ENCODE measurements at places on chromosomes 2 and 18.
A peak's percentile ranks its signal among the peaks of the same experiment; 100 is the strongest.

GRCh38 chr2:106953236-106953635, 67.3 kb upstream of the ST6GAL2 start:
- H3K27ac ChIP-seq, result no peak overlapping the region
- H3K4me3 ChIP-seq, result no peak overlapping the region
- no peaks in the 10 kb centered on the region for H3K4me1 ChIP-seq

GRCh38 chr18:69998523-69998987, 50.9 kb upstream of the CD226 start:
- H3K4me3 ChIP-seq, result no peak overlapping the region
- H3K27ac ChIP-seq, result no peak overlapping the region
- H3K27me3 ChIP-seq, result no peaks in the 10 kb centered on the region
- peaks cover 61% of the 10 kb centered on the region for H3K36me3 ChIP-seq

- no peak for DNase-seq
- no peaks in the 10 kb centered on the region for H3K27me3 ChIP-seq
- no peak overlapping the region for H3K27ac ChIP-seq
- H3K36me3 ChIP-seq, result no peaks in the 10 kb centered on the region
Observed at GRCh38 chr2:150007815-150008430, 420.3 kb upstream of the MMADHC start.

GRCh38 chr2:110873597-110874452, 141.5 kb downstream of the ACOXL start:
- H3K27ac ChIP-seq, result no peak overlapping the region
- H3K36me3 ChIP-seq, result peaks cover 5% of the 10 kb centered on the region
- no peak for DNase-seq

DNA sequence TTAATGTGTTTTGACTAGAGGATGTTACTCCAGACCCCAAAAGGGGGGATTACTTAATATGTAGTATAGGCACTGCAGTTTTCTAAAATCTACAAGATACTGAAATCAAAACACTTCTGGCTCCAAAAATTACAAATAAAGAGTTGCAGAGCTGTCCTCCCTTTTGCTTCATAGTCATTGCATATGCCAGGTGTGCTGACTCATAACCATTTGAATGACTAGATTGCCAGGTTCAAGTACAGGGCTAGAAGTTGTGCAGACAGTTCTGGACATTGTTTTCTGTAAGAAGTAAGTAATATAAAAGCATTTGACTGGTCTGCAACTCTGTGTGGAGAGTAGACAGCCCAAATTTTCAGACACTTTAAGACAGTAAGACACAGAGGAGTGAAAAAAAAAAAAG, 6.7 kb downstream of the CWC22 start:
- H3K4me3 ChIP-seq, result no peak overlapping the region
- H3K27ac ChIP-seq, result no peak overlapping the region
- DNase-seq, result no peak
- H3K36me3 ChIP-seq, result peaks cover 21% of the 10 kb centered on the region
- no peaks in the 10 kb centered on the region for H3K27me3 ChIP-seq

GRCh38 chr2:201402651-201403562, 45.8 kb upstream of the FLACC1 start:
- H3K27ac ChIP-seq, result no peak overlapping the region
- peaks cover 44% of the 10 kb centered on the region for H3K4me1 ChIP-seq
- H3K4me3 ChIP-seq, result no peak overlapping the region
- no peak for DNase-seq
- no peaks in the 10 kb centered on the region for H3K27me3 ChIP-seq

GRCh38 chr2:3766824-3767223, 63.4 kb downstream of the DCDC2C start:
- H3K4me3 ChIP-seq, result no peak overlapping the region
- H3K36me3 ChIP-seq, result no peaks in the 10 kb centered on the region
- no peak for DNase-seq
- peaks cover 8% of the 10 kb centered on the region for H3K27me3 ChIP-seq

GRCh38 chr18:74511823-74512222, 15.7 kb downstream of the CNDP2 start:
- DNase-seq, result no peak
- H3K27me3 ChIP-seq, result no peaks in the 10 kb centered on the region
- no peak overlapping the region for H3K4me3 ChIP-seq
- H3K4me1 ChIP-seq, result peaks cover 2% of the 10 kb centered on the region
- no peak overlapping the region for H3K27ac ChIP-seq

- no peaks in the 10 kb centered on the region for H3K36me3 ChIP-seq
- no peak for DNase-seq
- H3K27me3 ChIP-seq, result no peaks in the 10 kb centered on the region
- H3K4me1 ChIP-seq, result no peaks in the 10 kb centered on the region
- H3K27ac ChIP-seq, result no peak overlapping the region
Observed at GRCh38 chr2:142561656-142562055, 315.8 kb upstream of the KYNU start.

- no peak for DNase-seq
- H3K36me3 ChIP-seq, result peaks cover 22% of the 10 kb centered on the region
- H3K27ac ChIP-seq, result no peak overlapping the region
- H3K4me1 ChIP-seq, result peaks cover 33% of the 10 kb centered on the region
Observed at GRCh38 chr2:162075689-162076132, 1.7 kb upstream of the DPP4 start.

GRCh38 chr2:136000502-136000901, 15.1 kb upstream of the DARS1 start:
- H3K4me3 ChIP-seq, result no peak overlapping the region
- no peaks in the 10 kb centered on the region for H3K27me3 ChIP-seq
- H3K4me1 ChIP-seq, result peaks cover 16% of the 10 kb centered on the region
- no peak for DNase-seq
- H3K27ac ChIP-seq, result peak overlapping the region; percentile 37

- H3K36me3 ChIP-seq, result no peaks in the 10 kb centered on the region
- H3K27me3 ChIP-seq, result no peaks in the 10 kb centered on the region
- no peak overlapping the region for H3K27ac ChIP-seq
- no peak overlapping the region for H3K4me3 ChIP-seq
- DNase-seq, result no peak
Observed at GRCh38 chr2:1731963-1732768, 12.1 kb downstream of the PXDN start.

- H3K27ac ChIP-seq, result no peak overlapping the region
- no peaks in the 10 kb centered on the region for H3K36me3 ChIP-seq
- H3K4me1 ChIP-seq, result no peaks in the 10 kb centered on the region
- peaks cover 6% of the 10 kb centered on the region for H3K27me3 ChIP-seq
- DNase-seq, result no peak
Observed at GRCh38 chr2:80154231-80154915, 150.2 kb downstream of the LRRTM1 start.

DNA sequence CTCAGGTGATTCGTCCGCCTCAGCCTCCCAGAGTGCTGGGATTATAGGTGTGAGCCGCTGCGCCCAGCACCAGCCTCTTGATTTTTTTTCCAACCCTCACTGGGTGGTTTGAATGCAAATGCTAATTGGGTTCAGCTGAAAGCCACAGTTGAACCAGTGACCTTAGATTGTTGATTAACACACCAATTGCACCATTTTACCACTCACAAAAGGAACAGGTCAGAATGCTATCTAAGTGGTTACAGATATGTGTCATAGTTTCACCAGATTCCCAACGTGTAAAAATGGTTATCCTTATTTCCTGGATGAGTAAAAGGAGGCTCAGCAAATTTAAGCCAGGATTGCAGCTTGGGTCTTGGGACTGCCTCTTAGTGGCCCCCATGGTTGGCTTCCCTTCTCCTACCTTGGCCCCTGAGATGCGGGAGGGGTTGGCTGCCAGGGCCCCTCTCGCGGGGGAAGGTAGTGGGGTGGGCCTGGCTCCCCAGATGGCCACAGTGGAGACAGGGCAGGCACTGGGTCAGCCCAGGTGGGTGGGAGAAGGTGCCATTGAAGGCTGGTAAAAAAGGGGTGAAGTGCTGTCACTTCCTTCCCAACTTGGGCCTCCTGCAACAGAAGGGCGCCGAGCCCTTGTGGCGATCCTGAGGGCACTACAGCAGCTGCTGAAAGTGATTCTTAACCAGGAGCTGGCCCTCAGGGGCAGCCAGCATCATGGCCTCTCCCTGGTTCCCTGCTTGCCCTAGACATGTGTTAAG, 164.9 kb upstream of the HAAO start:
- no peak overlapping the region for H3K27ac ChIP-seq
- H3K4me3 ChIP-seq, result no peak overlapping the region
- H3K4me1 ChIP-seq, result peaks cover 11% of the 10 kb centered on the region
- no peak for DNase-seq
- no peaks in the 10 kb centered on the region for H3K36me3 ChIP-seq

GRCh38 chr2:221423210-221423804, 148.8 kb downstream of the EPHA4 start:
- H3K4me1 ChIP-seq, result no peaks in the 10 kb centered on the region
- H3K4me3 ChIP-seq, result no peak overlapping the region
- H3K27me3 ChIP-seq, result no peaks in the 10 kb centered on the region

- peaks cover 45% of the 10 kb centered on the region for H3K27me3 ChIP-seq
- H3K4me3 ChIP-seq, result no peak overlapping the region
- H3K4me1 ChIP-seq, result peaks cover 2% of the 10 kb centered on the region
- no peaks in the 10 kb centered on the region for H3K36me3 ChIP-seq
Observed at GRCh38 chr2:11073251-11073650, 82.0 kb upstream of the SLC66A3 start.

- no peaks in the 10 kb centered on the region for H3K27me3 ChIP-seq
- no peak for DNase-seq
- H3K4me1 ChIP-seq, result peaks cover 7% of the 10 kb centered on the region
Observed at GRCh38 chr2:36889795-36890194, 76.5 kb downstream of the STRN start.

DNA sequence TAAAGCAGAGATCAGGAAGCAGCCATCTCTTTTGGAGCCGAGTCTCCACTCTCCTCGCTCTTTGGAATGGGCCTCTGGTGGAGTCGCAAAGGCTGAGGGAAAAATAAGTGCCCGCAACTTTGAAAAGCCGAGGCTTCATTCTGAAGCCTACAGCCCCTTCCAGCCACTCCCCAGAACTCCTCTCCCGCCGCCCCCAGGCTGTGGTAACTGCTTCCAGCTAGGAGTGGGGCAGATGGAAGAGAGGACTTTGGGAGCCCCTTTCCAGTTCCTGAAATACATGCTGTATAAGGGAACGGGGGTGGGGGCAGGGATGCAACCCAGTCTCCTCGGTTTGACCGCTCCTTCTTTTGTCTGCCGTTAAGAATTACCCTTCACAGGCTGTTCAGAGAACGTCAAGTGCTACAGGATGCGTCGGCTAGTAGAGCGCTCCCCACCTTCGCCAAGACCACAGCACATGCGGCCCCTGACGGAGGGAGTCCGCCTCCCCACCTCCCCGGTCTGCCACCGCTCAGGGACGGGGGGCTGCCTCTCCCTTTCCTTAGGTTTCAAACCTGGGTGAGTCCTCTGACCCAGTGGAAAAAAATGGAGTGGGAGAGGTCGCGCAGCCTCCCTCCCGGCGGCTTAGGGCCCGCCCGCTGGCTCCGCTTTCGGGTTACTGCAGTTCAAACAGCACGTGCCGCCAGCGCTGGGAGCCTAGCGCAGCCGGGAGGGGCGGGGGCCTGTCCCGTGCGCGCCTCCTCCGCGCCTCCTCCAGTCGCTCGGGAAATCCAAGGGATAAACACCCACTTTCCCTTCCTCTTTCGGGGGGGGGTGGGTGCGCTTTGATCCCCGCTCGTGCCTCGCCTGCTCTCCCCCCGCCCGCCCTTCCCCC, 4.9 kb downstream of the CYP26B1 start:
- peaks cover 19% of the 10 kb centered on the region for H3K4me1 ChIP-seq
- no peak overlapping the region for H3K27ac ChIP-seq
- no peak for DNase-seq

GRCh38 chr2:219298759-219299371, 10.3 kb downstream of the PTPRN start:
- peak overlapping the region; percentile 65 for H3K4me3 ChIP-seq
- no peaks in the 10 kb centered on the region for H3K36me3 ChIP-seq
- H3K4me1 ChIP-seq, result peaks cover 23% of the 10 kb centered on the region
- peaks cover 11% of the 10 kb centered on the region for H3K27me3 ChIP-seq

GRCh38 chr2:223102040-223102400, 50.0 kb downstream of the KCNE4 start:
- DNase-seq, result no peak
- no peaks in the 10 kb centered on the region for H3K36me3 ChIP-seq
- no peak overlapping the region for H3K4me3 ChIP-seq
- no peaks in the 10 kb centered on the region for H3K4me1 ChIP-seq

GRCh38 chr2:286774-287392, 1.0 kb downstream of the ALKAL2 start:
- no peak overlapping the region for H3K4me3 ChIP-seq
- H3K27me3 ChIP-seq, result peaks cover 29% of the 10 kb centered on the region
- peaks cover 7% of the 10 kb centered on the region for H3K4me1 ChIP-seq
- no peaks in the 10 kb centered on the region for H3K36me3 ChIP-seq

DNA sequence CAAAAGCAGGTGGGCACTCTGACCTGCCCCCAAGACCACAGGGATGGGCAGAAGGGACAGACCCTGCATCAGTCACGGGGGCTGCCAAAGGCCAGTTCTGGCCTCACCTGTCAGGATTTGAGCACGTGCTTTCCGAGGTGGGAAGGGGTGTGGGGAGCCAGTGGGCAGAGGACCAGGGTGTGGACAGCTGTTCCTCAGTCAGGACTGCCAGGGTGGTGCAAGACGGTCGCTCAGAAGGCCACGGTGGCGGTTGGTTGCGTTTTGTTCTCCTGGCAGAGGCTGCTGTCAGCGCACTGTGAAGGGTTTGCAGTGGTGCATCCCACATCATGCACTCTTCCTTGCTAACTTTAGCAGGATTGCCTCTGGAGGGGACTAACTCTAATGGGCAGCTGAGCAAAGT, 665.3 kb upstream of the RAB6C start:
- H3K4me1 ChIP-seq, result no peaks in the 10 kb centered on the region
- no peak for DNase-seq
- H3K4me3 ChIP-seq, result no peak overlapping the region
- no peak overlapping the region for H3K27ac ChIP-seq
- no peaks in the 10 kb centered on the region for H3K36me3 ChIP-seq
- H3K27me3 ChIP-seq, result peaks cover 3% of the 10 kb centered on the region

- peaks cover 51% of the 10 kb centered on the region for H3K4me1 ChIP-seq
- no peak overlapping the region for H3K27ac ChIP-seq
- DNase-seq, result no peak
- peaks cover 6% of the 10 kb centered on the region for H3K36me3 ChIP-seq
- H3K27me3 ChIP-seq, result no peaks in the 10 kb centered on the region
Observed at GRCh38 chr18:76452357-76452756, 42.7 kb downstream of the ZNF516 start.

GRCh38 chr2:158726911-158727592, 68.1 kb upstream of the DAPL1 start:
- no peak overlapping the region for H3K4me3 ChIP-seq

GRCh38 chr2:237057893-237058300, 27.8 kb upstream of the COPS8 start:
- no peak overlapping the region for H3K4me3 ChIP-seq
- DNase-seq, result no peak
- peaks cover 2% of the 10 kb centered on the region for H3K36me3 ChIP-seq
- no peak overlapping the region for H3K27ac ChIP-seq
- H3K4me1 ChIP-seq, result peaks cover 10% of the 10 kb centered on the region

- DNase-seq, result no peak
- H3K4me1 ChIP-seq, result no peaks in the 10 kb centered on the region
- H3K36me3 ChIP-seq, result no peaks in the 10 kb centered on the region
- H3K27me3 ChIP-seq, result no peaks in the 10 kb centered on the region
- H3K4me3 ChIP-seq, result no peak overlapping the region
Observed at GRCh38 chr2:215594766-215595165, 158.9 kb upstream of the FN1 start.

- no peaks in the 10 kb centered on the region for H3K36me3 ChIP-seq
- no peaks in the 10 kb centered on the region for H3K4me1 ChIP-seq
- DNase-seq, result no peak
- H3K27me3 ChIP-seq, result peaks cover 5% of the 10 kb centered on the region
Observed at GRCh38 chr2:215487002-215487372, 51.1 kb upstream of the FN1 start.
